ENCODE measurements at places on chromosomes 7 and 10. TPM values are rescaled to one million over a fixed set of nuclear protein-coding genes. Genes with fewer than 3 reads are reported as not detected.

DNA sequence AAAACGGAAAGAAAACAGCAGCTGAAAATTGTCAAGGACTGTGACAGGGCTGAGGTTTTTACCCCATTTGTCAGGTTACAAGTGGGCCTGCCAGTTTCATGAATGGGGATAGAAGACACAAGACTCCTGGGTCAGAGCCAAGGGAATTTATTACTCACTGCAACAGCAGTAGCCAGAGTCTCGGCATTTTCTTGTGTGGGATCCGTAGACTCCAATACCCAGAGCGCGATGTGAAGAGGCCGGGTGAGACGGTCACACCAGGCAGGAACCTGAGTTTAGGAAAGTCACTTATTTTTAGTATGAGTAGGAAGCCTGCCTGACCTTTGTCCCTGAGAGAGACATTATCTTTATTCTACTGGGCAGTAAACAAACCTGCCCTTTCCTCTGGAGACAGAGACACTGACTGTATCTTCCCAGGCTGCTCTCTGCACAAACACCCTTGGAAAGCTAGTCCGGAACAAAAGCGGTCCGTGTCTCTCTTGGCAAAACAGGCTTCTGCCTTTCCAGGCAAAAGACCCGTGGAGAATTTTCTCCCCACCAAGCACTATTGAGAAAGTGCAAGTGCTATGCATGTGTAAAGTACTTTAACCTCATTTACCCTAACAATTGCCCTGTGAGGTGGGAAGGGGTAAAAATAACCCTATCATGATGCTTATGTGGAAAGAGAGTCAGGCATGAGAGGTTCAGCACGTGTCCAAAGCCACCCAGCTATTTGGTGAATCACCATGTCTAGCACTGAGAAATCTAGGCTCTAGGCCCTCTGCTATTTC, 58.4 kb downstream of the JCAD start:
- H3K27ac ChIP-seq = peak overlapping the region; percentile 80
- H3K36me3 ChIP-seq = no peaks in the 10 kb centered on the region
- DNase-seq = peak; percentile 26
- H3K4me1 ChIP-seq = peaks cover 5% of the 10 kb centered on the region

STOX1 gene
- 2.0 TPM for total RNA-seq

HABP2 gene
- not detected for total RNA-seq

GRCh38 chr10:59708816-59709394, 745 bp downstream of the SLC16A9 start:
- H3K4me1 ChIP-seq = peaks cover 19% of the 10 kb centered on the region
- H3K27me3 ChIP-seq = peaks cover 23% of the 10 kb centered on the region
- no peaks in the 10 kb centered on the region for H3K36me3 ChIP-seq
- H3K27ac ChIP-seq = peak overlapping the region; percentile 67
- H3K4me3 ChIP-seq = peak overlapping the region; percentile 55
- peak; percentile 49 for DNase-seq

DNA sequence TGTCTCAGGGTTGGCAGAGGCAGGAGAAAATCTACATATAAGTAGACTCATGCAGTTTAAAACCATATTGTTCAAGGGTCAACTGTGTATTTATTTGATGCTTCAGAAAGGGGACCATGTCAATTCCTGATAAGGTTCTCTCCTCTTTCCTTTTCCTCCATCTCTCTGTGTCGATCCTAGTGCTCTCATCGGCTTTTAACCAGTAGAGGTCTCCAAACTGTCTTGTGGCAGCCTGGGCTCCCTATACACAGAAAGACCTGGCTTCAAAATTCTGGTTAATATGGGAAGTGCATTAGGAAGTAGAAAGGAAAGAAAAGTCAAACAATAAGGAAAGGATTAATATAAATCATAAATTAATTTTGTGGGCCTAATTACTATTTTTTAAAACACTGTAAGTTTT, 304.4 kb upstream of the C7orf33 start:
- H3K4me1 ChIP-seq = no peaks in the 10 kb centered on the region
- H3K27me3 ChIP-seq = no peaks in the 10 kb centered on the region
- no peak overlapping the region for H3K27ac ChIP-seq
- H3K4me3 ChIP-seq = no peak overlapping the region

DNA sequence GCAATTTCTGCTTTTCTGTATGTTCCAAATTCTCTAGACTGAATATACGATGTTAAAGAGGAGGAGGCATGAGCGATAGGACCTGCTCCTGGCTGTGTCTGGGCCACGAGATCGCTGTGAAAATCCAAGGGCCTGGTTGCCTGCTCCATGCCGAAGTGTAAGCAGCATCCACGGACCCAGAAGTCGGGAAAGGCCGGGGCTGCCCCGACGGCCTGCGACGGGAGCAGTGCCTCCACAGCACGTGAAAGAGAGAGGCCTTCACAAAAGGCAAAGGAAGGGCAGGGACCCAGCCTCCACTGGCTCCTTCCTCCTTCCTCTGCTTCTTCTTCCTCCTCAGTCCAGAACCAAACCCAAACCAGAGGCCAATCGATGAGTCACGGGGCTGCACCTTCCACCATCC, 122.9 kb upstream of the MGMT start:
- H3K36me3 ChIP-seq = no peaks in the 10 kb centered on the region
- DNase-seq = no peak
- H3K4me3 ChIP-seq = no peak overlapping the region
- H3K27ac ChIP-seq = no peak overlapping the region
- H3K27me3 ChIP-seq = no peaks in the 10 kb centered on the region
- H3K4me1 ChIP-seq = no peaks in the 10 kb centered on the region

FAM25A gene
- not detected for total RNA-seq

DNA sequence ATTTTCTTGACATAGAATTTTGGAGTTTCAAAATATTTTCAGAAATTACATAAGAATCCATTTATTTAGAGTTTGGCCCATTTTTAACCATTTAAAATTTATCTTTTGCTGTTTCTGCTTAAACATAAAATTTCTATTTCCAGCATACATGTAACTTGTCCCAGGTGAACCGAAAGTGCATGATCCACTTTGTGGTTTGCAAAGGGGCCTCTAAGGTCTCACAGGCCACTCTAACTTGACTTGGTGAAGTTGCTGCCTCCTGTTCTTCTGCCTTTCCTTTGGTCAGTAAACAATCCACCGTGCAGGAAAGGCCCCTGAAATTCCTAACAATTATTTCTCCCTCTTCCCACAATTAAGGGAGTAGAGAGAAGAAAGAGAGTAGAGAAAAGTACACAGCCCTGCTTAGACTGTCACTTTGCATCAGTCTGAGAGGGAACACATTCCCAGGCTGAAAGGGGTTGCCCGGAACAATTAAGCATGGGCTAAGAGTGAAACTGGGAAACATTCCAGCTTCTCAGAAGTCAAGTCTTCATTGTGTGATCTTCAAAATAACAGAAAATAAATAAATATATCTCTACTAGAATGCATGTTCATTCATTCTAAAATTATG, 79.5 kb upstream of the SEMA3A start:
- H3K36me3 ChIP-seq = no peaks in the 10 kb centered on the region
- H3K4me1 ChIP-seq = no peaks in the 10 kb centered on the region
- H3K27ac ChIP-seq = no peak overlapping the region
- no peaks in the 10 kb centered on the region for H3K27me3 ChIP-seq
- no peak overlapping the region for H3K4me3 ChIP-seq
- no peak for DNase-seq

DNA sequence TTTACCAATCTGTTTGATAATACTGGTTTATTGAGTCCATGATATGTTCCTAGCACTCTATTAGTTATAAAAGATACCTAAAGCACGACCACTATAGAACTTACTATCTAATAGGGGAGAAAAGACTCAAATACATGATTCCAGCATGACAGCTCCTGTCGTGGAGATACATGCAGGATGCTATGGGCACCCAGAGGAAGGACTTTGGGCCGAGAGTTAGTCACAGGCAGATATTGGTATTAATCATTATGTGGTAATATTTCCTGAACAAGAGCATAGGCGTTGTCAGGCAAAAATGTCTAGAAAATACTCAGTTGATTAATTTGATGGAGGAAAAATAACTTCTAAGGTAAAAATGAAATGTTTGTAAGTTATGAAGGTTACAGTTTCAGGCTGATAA, 31.8 kb downstream of the CNNM2 start:
- H3K4me1 ChIP-seq = peaks cover 15% of the 10 kb centered on the region
- H3K27ac ChIP-seq = no peak overlapping the region
- H3K27me3 ChIP-seq = no peaks in the 10 kb centered on the region

DNA sequence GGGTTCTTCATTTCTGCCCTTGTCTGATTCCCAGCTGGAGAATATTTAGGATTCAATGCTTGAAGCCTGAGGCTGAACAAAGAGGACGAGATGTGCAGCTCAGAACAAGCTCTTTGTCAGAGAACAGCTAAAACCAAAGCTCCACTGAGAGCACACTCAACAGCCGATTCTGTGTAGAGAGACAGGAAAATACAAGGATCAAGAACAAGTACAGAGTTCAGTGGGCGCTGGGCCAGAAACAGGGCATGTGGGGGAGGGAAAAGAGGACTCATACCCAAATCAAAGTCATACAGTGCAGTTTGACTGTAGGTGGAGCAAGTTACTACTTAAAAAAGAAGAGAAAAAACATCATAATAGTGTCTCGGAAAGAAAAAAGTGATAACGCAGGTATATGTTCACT, at the start of gene AGMO:
Gene AGMO, minus strand, starts transcription at position 181 of the 400 bp plus-strand sequence.
- H3K27me3 ChIP-seq = no peaks in the 10 kb centered on the region
- H3K4me3 ChIP-seq = peak within 1 kb of the TSS; percentile 13
- peak; percentile 87 for DNase-seq

GRCh38 chr10:118522791-118523498, 72.5 kb downstream of the PRLHR start:
- no peak overlapping the region for H3K27ac ChIP-seq
- H3K27me3 ChIP-seq = peaks cover 6% of the 10 kb centered on the region
- H3K4me1 ChIP-seq = no peaks in the 10 kb centered on the region
- no peaks in the 10 kb centered on the region for H3K36me3 ChIP-seq
- no peak for DNase-seq
- H3K4me3 ChIP-seq = no peak overlapping the region
